ENCODE measurements at places on chromosomes 1 and 21.
A peak's percentile ranks its signal among the peaks of the same experiment; 100 is the strongest.

DNA sequence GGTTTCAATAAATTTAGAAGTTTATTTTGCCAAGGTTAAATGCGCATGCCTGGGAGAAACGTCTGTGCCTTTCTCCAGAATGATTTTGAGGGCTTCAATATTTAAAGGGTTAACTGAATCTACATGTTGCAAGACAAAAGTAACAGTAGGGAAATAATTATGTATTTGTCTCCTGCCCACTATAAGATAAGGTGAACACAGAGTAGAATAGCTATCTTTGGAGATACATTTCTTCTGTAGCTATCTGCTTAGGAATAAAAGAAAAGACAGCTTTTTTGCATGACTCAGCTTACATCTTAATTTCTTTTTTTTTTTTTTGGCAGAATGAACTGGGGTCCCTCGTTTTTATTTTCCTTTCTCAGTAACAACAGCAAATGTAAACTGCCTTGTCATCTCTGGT is 1351.6 kb downstream of the AMY1C start:
- no peak for DNase-seq

- DNase-seq = no peak
These were observed 46.2 kb downstream of the SH3GLB1 start for GRCh38 chr1:86750530-86750929.

GRCh38 chr1:20356850-20357459 is 66.3 kb downstream of the VWA5B1 start:
- no peak for DNase-seq

GRCh38 chr1:8866792-8867415 is 11.6 kb downstream of the ENO1 start:
- no peak for DNase-seq

GRCh38 chr1:228938537-228938901 is 203.2 kb downstream of the RHOU start:
- DNase-seq = peak; percentile 9

- DNase-seq = no peak
These were observed 101.7 kb downstream of the ADSS2 start for GRCh38 chr1:244350027-244350426.

DNA sequence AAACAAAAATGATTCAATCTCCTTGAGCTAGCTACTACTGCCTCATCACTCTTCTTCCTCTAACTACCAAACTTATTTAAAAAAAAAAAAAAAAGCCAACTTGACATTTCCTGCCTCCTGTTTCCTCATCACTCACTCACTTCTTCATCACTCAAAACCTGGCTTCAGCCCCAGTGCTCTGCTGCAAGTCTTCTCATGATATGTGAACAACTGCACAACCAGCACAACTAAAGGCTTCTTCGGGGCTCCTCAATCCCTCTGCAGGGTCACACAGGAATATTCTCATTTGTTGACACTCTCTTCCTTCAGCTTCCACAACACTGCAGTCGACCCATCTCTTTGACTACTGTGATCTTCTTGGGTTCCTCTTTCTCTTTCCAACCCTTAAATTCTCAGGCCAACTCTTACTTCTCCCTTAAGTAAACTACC is 7.6 kb downstream of the MTF1 start:
- DNase-seq = no peak

- no peak for DNase-seq
These were observed 40.1 kb downstream of the TRAPPC10 start for GRCh38 chr21:44052071-44052829.

GRCh38 chr1:38786040-38786436 is 73.5 kb downstream of the RRAGC start:
- no peak for DNase-seq

DNA sequence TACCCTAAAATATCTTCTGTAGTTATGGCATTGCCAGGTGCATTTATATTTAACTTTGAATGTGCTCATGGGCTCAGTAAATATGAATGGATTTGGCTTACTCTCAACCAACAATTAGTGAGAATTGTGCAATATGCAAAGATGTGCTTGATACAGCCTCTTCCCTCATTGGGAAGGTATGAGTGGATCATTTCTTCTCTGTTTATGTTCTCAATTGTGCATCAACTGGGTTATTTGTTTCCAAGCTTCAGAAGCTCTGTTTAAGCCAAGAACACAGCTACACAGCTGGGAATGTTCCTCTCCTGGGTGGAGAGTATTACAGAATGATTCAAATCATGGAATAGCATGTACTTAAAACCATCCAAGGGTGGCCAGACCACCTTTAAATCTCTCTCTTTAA is 17.6 kb upstream of the MAP1LC3C start:
- no peak for DNase-seq

DNA sequence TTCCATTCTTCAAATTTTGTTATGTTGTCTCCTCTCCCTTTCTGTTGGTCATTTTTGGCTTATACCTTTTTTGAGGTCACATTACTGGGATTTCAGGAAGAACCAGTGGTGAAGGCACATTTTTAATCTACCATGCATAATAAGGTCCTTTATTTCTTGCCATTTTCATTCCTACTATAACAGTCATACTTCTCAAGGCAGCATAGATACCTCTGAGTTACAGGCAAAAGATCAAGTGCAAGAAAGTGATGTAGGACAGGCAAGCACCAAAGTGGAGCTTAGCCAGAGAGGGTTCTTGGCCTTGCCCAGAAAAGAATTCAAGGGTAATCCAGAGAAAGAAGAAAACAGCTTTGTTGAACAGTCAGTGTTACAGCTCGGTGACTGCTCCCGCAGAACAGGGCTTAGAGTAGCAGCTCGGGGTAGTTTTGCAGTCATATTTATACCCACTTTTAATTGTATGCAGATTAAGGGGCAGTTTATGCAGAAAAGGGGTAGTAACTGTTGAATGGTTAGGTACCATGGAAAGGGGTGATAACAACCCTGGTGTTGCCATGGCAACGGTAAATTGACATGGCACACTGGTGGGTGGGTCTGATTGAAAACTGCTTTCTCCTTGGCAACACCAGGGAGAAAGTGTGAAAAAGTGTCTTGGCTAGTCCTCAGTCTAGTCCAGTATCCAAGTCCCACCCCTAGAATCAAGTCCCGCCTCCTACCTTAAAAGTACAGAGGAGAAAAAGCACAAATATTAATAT is 39.6 kb upstream of the DOCK7 start:
- DNase-seq = no peak

- DNase-seq = no peak
These were observed 36.6 kb upstream of the TMEM51 start for GRCh38 chr1:15116966-15117365.

GRCh38 chr1:71533950-71534349 is 453.1 kb upstream of the ZRANB2 start:
- DNase-seq = no peak

GRCh38 chr1:231527586-231528171 is 790 bp upstream of the TSNAX start:
- no peak for DNase-seq

- no peak for DNase-seq
These were observed 89.4 kb upstream of the BCL10 start for GRCh38 chr1:85365851-85366250.

- no peak for DNase-seq
These were observed 206.9 kb upstream of the FMN2 start for GRCh38 chr1:239884796-239885195.

DNA sequence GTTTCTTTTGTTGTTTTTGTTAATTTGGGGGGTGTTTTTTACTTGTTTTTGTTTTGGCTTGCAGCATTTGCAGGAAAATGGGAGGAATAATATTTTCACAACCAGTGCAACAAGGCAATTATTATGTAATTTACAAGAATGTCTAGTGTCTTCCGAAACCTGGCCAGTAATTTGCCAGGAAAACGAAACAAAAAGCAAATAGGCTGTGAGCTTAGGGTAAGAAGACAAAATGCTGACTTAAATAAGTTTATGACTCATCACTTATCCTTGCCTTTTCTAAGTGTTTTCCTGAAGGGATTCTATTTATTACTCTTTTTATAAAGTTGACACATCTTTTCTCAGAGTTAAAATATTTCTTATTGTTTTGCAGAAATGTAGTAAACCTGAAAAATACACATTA is 49.8 kb downstream of the KCNT2 start:
- DNase-seq = no peak

- DNase-seq = no peak
These were observed 12.6 kb upstream of the SAMD11 start for GRCh38 chr1:910881-911721.

- no peak for DNase-seq
These were observed 66.2 kb upstream of the WDR26 start for GRCh38 chr1:224500796-224501195.

- DNase-seq = no peak
These were observed 63.0 kb upstream of the PRDX6 start for GRCh38 chr1:173414136-173414535.

- no peak for DNase-seq
These were observed 2.3 kb upstream of the IVL start for GRCh38 chr1:152906023-152906565.

DNA sequence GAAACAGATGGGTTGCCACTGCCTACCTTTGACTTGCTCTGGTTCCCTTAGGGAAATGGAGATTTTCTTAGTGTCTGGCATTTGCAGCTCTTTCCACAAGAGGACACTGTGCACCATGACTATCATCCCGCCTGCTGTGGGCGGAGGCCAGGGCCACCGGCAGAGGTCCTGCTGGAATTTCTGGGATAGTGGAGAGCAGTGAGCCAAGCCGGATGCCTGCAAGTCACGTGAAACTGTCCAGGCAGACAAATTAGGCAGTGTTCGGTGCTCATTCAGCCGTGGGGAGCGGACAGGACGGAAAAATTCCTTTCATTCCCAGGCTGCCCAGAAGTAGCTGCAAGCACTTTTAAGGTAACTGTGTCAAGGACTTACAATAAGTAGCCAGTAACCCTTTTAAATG is 43.4 kb downstream of the IGSF5 start:
- DNase-seq = no peak

DNA sequence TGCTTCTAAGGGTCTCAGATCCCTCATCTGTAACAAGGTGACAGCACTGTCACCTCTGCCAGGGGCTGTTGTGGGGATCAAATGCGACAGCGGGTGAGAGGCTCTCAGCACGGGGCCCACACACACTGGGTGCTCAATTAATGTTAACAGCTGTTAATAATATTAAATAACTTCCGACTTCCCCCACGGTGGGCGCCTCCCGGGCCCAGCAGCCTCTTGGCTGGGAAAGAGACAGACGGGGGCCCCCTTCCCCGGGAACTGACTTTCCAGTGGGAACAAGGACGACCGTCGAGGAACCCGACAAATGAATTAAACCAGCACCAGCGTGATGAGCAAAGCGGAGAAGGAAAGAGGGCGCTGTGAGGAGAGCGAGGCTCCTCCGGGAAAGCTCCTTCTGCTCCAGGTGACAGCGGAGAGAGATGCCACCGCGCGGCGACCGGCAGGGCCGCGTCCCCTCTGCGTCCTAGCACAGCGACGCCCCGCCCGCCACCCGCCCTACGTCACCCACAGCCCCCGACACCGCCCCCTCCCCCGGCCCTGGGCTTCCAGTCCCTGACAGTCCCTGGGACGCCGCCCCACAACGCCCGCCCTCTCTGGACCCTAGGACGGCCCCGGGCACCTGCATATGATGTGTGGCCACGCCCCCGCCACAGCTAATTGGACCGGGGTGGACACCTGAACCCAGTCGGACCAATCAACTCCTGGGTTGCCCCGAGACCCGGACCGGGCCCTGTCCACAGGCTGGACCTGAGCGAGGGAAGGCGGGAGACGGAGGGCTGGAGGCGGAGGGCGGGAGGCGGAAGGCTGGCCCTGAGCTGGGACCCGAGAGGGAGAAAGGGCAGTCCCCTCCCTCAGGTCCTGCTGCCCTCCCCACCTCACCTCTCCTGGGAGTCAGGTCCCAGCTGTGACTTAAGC is 38.2 kb downstream of the MATN1 start:
- no peak for DNase-seq

DNA sequence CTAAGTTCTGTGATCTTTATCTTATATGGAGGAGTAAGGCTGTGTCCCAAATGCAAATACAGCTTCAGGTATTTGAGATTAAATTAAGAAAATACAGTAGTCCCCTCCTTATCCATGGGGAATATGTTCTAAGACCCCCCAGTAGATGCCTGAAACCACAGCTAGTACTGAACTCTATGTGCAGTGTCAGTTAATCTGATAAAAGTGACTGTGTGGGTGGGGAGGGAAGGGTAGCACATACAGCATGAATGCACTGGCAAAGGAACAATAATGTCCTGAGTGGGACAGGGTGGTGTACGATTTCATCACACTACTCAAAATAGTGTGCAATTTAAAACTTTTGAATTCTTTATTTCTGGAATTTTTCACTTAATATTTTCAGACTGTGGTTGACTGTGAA is 83.1 kb downstream of the HS2ST1 start:
- DNase-seq = no peak

DNA sequence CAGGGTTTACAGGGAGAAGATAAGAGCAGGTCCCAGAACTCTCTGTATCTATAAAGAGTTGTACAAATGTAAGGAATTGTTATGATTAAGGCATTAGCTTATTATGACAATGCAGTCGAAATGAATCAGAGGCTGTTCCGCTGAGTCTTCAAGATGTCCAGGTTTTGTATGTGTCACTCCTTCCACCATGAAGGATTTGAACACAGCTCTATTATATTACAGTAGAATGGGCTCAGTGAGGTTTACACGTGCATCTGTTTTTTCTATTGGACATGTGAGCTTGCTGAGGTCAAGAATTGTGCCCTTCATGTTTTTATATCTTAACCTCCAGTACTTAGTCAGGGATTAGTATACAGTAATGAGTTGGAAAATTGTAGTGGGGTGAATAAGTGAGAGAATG is 86.3 kb downstream of the MPZL1 start:
- no peak for DNase-seq

- no peak for DNase-seq
These were observed 118.0 kb upstream of the BARHL2 start for GRCh38 chr1:90834886-90835660.

GRCh38 chr1:203627398-203627797 is 766 bp downstream of the ATP2B4 start:
- no peak for DNase-seq

GRCh38 chr1:209646558-209646957 is 5.7 kb downstream of the LAMB3 start:
- DNase-seq = no peak

DNA sequence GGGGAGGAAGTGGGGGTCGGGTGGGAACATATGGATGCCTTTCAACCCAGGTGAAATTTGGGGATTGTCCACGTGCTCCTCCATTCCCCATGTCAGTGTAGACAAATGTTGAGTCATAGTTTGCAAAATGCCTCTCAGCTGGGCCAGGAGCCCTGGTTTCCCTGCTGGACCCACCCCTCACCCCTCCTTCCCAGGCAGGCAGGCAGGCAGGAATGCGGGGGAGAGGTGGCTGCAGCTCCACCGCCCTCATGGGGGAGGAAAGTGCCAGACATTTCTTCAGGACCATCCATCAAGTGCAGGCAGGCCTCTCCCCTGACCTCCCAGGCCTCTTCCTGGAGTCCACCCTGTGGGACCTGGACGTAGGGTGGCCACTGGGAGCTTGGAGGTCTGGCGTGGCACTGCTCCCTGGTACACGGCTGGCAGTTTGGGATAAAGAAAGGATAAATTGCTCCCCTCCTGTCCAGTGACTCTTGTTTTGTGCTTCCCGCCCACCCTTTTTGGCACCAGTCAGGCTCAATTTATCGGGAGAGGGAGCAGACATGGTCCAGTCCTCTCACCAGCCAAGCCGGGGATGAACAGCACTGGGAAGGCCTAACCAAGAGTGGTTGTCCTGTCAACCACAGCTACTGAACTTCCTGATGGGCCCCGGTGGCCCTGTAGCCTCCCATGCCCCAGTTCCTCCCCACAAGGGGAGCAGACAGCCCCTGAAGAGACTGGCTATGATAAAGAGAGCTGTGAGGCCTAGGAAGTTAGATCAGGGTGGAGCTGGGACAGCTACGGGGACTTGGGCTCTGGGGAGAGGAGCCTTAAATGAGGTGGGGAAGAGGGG is 18.9 kb downstream of the NPR1 start:
- no peak for DNase-seq

GRCh38 chr1:36606641-36607262 is 124.0 kb upstream of the CSF3R start:
- no peak for DNase-seq

All from T-helper 1 cell (primary cell).